Stimulated activated CD4-positive, alpha-beta T cell treated with anti-CD3 and anti-CD28 coated beads, Interleukin-1b, Interleukin-23, amount 100 ng/mL, for 1 hour (primary cell): ENCODE measurements at places on chromosomes 1 and 21.

- peak; percentile 59 for DNase-seq
Observed at GRCh38 chr1:11654137-11654938, at the start of the genes FBXO2 and FBXO44. TSS of gene FBXO2 (minus strand) at chr1:11654429. CDS start at chr1:11654340, 89 bp downstream. TSS of gene FBXO44 (plus strand) at chr1:11654877. CDS start at chr1:11655836, 959 bp downstream.

DNA sequence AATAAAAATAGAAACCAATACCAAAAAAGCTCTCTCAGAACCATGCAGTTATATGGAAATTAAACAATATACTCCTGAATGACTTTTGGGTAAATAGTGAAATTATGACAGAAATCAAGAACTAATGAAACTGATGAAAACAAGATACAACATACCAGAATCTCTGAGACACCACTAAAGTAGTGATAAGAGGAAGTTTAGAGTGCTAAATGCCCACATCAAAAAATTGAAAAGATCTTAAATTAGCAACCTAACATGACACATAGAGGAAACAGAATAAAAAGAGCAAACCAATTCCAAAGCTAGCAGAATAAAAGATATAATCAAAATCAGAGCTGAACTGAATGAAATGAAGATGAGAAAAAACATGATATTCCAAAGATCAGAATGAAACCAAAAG lies 430.9 kb downstream of the LTN1 start:
- DNase-seq: no peak

GRCh38 chr21:15425049-15425448 lies 304.7 kb upstream of the USP25 start:
- DNase-seq: no peak

- DNase-seq: no peak
Observed at GRCh38 chr1:202397256-202397655, 48.8 kb downstream of the PPP1R12B start.

GRCh38 chr1:22711591-22712501 lies 1.2 kb downstream of the EPHB2 start:
- no peak for DNase-seq

DNA sequence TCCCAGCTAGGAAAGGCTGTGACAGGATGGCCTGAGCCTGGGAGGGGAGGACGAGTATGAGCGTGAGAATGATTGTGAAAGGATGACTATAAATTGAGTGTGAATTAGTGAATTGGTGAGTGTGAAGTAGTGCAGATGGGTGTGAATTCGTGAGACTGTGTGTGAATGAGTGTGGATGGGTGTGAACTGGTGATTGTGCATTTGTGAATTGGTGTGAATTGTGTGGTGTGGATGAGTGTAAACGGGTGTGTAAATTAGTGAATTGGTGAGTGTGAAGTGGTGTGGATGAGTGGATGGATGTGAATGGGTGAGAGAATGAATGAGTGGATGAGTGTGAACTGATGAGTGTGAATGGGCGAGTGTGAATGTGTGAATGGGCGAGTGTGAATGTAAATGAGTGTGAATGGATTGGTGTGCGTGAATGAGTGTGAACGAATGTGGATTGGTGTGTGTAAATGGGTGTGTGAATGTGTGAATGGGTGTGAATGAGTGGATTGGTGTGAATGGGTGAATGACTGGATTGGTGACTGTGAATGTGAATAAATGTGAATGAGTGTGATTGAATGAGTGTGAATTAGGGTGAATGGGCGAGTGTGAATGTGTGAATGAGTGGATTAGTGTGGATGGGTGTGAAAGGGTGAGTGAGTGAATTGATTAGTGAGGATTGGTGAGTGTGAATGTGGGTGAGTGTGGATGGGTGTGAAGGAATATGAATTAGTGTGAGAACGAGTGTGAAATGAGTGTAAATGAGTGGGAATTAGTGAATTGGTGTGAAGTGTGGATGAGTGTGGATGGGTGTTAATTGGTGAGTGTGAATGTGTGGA lies 7.7 kb upstream of the MXRA8 start:
- DNase-seq: no peak

GRCh38 chr1:234969581-234970400 lies 158.8 kb downstream of the TOMM20 start:
- DNase-seq: no peak

DNA sequence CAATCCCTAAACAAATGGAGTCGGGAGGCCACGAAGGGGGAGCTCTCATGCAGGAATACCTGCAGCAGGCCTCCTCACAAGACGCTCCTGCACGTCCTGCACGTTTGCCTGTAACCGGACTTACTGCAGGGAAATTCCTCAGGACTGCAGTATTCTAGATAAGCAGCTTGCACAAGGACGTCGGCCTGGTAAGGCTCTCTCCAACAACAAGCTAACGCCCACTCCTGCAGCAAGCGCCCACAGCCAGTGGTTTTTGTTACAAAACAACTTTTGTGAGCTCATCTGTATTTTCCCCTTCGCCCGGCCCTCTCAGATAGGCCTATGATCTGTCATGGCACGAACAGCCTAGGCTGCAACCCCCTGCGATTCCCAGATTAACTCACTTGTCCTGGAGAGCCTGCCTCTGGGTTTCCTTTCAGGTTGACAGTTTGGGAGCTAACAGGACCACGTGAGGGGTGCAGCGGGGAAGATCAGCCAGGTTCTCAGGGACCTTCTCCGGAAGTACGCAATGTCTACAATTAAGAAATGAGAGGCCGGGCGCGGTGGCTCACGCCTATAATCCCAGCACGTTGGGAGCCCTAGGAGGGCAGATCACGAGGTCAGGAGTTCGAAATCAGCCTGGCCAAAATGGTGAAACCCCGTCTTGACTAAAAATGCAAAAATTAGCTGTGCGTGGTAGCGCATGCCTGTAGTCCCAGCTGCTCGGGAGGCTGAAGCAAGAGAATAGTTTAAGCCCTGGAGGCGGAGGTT lies 921 bp upstream of the MIB2 start:
- no peak for DNase-seq

- DNase-seq: no peak
Observed at GRCh38 chr21:35711661-35712060, 348.7 kb downstream of the SETD4 start.

DNA sequence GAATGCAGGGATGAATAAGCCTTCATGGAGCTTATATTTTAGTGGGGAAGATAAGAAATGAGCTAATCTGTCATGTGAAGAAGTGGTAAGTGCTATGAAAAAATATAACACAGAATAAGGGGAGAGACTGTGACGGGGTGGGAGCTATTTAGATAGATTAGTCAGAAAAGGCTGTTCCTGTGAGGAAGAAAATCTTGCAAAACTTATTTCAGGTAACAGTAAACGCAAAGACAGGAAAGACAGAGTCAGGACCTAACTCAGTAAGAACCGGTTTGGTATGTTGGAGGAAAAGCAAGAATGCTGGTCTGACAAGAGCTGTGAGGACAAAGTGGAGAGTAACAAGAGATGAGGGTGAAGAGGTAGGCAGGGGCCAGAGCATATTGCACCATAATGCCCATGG lies 22.0 kb downstream of the GNAI3 start:
- DNase-seq: no peak

DNA sequence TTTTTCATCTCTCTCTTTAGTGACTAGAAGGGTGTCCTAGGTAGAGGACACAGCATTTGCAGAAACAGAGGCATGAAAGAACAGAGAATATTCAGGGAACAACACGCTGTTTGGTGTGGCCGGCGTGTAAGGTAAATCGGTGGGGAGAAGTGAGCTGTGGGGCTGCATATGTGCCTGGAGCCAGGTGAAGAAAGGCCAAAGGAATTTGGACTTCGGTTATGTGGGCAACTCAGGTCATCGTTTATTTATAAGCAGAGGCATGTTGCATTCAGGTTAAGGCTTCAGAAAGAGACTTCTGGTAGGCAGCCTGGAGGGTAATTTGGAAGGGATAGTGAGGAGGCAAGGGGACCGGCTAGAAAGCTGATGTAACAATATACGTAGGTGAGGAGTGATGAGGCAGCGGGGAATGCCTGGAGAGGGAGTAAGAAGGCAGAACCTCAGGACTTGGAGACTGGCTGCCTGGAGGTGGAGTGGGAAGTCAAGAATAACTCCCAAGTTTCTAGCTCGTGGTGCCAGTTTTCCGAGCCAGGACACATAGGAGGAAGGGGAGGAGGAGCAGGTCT lies 64.1 kb upstream of the ACOT11 start:
- no peak for DNase-seq

- no peak for DNase-seq
Observed at GRCh38 chr21:25551569-25551968, 55.7 kb downstream of the MRPL39 start.

GRCh38 chr1:41416552-41417334 lies 55.5 kb downstream of the FOXO6 start:
- peak; percentile 44 for DNase-seq

- no peak for DNase-seq
Observed at GRCh38 chr1:107378426-107378825, 237.6 kb downstream of the NTNG1 start.

GRCh38 chr21:38206646-38207045 lies 50.1 kb upstream of the KCNJ15 start:
- no peak for DNase-seq

DNA sequence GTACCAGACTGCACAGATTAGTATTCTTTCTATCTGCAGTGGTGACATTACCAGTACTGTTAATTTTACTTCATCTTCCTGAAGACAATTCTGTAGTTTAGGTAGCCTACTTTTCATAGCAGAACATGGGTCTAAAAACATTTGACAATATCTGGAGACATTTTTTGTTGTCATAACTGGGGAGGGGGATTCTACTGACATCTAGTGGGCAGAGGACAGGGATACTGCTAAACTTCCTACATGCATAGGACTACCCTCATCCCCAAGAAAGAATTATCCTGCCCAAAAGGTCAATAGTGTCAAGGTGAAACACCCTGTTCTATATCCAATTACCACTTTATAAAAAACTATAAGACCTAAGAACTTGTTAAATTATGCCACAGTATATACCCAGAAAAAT lies 3.4 kb upstream of the ARHGAP29 start:
- DNase-seq: no peak

GRCh38 chr1:86753700-86754099 lies 49.3 kb downstream of the SH3GLB1 start:
- DNase-seq: no peak

DNA sequence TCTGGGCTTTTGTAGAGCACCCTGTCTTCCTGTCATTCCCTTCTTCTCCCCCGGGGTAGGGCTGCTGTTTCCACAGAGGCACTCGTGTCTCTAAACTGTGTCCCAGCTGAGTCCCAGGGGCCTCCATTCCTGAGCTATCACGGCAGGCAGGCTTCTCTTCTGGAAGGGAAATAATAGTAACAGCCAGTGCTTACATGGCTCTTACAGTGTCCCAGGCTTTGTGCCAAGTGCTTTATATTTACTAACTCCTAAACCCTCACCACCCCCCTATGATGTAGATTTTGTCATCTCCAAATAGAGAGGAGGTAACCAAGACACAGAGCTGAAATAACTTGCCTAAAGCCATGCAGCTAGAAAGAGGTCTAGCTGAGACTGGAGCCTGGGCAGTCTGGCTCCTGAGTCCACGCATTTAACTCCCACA lies 1.4 kb upstream of the CELF3 start:
- DNase-seq: no peak

GRCh38 chr21:46213620-46214286 lies 14.8 kb downstream of the LSS start:
- no peak for DNase-seq

GRCh38 chr21:34567604-34568155 lies 47.2 kb downstream of the RCAN1 start:
- no peak for DNase-seq

GRCh38 chr1:58082596-58082995 lies 463.9 kb downstream of the OMA1 start:
- no peak for DNase-seq

DNA sequence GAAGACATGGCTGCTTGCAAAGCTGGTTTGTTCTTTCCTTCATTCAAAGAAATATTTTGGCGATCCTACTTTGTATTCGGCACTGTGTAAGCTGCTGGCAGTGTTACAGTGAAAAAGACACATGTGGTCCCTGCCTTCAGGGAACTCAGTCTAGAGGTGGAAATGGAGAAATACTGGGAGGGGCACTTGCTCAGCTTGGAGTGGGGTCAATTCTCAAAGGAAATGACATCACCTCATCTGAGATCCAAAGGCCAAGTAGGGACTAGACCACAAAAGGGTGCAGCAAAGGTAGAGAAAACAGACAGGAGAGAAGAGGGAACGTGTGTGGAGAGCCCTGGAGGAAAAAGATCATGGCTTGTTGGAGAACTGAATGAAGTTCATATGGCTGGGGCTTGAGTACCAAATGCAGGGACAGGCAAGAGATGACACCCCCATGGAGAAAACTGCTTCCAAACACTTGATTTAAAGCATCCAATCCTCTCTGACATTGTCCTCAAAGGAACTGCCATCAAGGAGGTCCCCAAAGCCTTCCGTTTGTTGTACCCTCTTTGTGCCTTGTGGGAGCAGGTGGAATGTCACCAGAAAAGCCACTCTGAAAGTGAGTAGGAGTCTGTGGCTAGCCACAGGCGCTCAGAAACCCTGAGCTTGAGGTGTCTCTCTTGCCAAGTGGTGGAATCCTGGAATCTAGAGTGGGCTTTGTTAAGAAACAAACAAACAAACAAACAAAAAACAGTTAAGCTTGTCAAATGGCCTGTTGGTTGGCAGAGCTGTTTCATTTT lies 48.3 kb upstream of the TDRD10 start:
- no peak for DNase-seq

GRCh38 chr1:100265562-100265930 lies 470 bp upstream of the RTCA start:
- no peak for DNase-seq

GRCh38 chr1:151858030-151858746 lies 4.7 kb upstream of the THEM5 start:
- no peak for DNase-seq
